Fibroblast of skin of back (primary cell): ENCODE measurements at places on chromosomes 5 and 9.

DNA sequence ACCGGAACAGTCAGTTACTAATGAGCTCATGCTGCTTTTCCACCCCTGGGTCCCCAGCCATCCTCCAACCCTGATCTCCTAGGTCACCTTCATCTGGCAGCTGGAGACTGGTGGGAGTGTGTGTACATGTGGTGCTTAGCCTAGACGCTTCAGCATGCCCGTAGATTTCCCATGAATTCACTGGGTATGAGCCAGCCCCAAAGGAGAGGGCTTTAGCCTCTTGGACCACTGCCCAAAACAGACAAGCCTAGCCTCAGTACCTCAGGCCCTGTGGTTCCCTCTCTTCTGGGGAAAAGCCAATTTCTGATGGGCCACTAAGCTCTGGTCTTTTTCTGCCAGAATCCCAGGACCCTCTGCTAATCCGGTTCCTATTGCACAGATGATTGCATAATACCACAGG lies 48.0 kb upstream of the ASTN2 start:
- DNase-seq: no peak

GRCh38 chr9:134221273-134222017 lies 57.1 kb upstream of the RNU6ATAC start:
- DNase-seq: no peak

GRCh38 chr9:135978642-135979546 lies 17.7 kb upstream of the UBAC1 start:
- DNase-seq: no peak

- DNase-seq: no peak
Observed at GRCh38 chr9:113192455-113192854, 28.6 kb downstream of the FKBP15 start.

- no peak for DNase-seq
Observed at GRCh38 chr5:127227881-127228280, 62.7 kb upstream of the MEGF10 start.

DNA sequence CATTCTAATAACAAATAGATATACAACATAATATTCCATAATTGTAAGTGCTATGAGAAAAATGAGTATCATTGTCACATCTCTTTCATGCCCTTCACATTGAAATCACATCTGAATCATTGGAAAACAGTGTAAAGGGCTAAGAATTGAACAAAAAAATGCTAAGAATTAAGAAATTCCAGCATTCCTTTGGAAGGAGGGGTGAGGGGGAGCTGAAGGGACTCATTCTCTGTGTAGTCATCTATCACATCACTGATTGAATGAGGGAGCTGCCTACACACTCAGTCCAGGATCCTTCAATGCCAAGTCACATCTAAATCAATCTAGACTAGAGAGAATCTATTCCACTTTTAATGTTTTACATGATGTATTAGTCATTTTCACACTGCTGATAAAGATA lies 286.6 kb downstream of the DTWD2 start:
- DNase-seq: peak; percentile 70

DNA sequence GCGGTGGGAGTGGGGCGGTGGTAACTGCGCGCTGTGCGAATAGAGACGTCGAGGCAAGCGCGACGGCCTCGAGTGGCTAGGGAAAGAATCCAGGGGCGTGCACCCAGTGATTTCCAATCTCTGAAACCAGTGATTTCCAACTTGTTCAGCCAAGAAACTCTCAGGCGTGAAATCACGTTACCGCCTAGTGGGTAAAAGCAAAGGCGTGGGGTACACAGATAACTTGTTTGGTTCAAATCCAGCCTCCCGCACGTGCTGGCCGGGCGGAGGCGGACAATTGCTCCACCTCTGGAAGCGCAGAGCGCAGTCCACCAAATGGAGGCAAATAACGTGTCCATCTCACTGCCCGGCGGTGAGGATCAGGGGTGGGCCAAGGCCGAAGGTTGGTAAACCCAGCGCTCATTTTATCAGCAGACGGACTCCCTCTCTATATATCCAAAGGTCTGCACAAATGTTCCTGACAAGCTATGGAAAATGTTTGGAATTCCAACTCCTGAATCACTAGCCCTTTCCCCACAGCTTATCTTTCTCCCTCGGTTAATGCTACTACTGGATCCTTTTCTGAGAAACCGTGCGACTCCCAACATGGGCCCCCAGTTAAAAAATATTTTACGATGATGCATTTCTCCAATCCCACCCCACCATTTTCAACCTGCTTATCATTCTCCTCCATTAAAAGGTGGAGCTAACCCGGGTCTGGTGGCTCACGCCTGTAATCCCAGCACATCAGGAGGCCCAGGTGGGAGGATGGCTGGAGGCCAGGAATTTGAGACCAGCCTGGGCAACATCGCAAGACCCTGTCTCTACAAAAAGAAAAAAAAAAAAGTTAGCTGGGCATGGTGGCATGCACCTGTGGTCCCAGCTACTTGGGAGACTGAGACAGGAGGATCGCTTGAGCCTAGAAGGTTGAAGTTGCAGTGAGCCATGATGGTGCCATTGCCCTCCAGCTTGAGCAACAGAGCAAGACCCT lies 950 bp upstream of the FNBP1 start:
- peak; percentile 60 for DNase-seq

GRCh38 chr9:16337322-16338029 lies 533.0 kb downstream of the BNC2 start:
- peak; percentile 93 for DNase-seq

DNA sequence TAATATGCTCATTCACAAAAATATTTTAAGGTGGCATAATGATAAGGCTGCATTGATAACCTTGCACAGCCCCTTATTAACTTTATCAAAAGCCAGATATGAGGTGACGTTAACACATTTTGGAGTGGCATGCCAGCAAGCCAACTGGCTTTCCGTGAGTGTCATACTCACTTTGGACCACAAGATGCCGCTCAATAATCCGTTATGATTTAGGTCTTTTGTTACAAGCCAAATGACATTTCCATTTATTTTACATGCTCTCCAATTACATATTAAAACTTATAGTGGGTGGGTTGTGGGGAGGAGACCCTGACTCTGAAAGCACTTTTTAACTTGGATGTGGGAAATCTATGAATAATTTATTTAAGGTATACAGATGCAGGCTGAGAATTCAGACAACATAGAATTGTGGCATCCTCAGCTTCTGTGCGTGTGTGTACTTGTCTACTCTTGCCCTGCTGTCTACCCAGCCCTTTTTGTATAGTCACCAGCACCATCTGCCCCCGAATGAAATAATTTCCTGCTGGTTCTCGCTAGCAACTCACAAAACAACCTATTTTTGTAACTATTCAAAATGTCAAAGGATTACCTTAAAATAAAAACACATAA lies 305.1 kb downstream of the PSAT1 start:
- peak; percentile 71 for DNase-seq

DNA sequence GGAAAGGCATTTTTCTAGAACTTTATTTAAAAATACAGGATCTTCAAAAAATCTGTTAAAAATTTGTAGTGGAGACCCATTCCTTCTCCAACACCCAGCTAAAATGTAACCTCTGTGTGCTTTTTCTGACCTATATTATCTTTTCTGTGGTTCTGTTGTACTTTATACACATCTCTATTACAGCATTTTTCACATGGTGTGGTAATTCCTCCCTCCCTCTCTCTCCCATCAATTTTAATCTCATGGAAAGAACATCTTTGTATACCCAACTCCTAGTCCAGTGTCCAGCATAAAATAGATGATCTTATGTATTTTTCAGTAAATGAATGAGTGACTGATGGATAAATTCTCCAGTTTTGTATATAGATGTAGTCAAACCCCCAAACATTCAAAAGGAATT lies 183.4 kb upstream of the KLF9 start:
- no peak for DNase-seq

DNA sequence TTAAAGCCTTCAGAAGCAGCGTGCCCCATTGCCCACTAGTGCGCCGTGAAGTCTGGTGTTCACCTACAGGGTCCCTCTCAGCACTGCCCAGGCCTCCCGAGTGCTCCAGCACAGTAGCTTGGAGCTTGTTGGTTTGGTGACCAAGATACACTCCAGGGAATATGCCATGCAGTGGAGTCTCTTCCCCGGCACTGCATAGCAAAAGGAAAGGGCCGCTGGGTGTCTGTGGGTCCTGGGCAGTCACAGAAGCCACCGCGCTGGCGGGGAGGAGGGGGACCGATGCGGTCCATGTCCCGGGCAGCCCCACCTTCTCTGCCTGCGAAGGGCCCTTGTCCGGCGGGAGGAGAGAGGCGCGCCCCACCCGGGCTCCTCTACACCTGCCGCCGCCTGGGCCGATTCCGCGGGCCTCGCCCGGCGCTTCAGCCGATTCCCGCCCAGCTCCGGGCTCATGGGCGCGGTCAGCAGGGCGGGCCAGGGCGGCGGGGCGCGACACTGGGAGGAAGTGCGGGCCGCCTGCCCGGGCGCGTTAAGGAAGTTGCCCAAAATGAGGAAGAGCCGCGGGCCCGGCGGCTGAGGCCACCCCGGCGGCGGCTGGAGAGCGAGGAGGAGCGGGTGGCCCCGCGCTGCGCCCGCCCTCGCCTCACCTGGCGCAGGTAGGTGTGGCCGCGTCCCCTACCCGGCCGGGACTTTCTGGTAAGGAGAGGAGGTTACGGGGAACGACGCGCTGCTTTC lies at the start of gene SYK:
Gene SYK, plus strand, starts transcription at position 579 of the 732 bp plus-strand sequence. CDS start 42,080 bp downstream, outside the sequence.
- DNase-seq: no peak

DNA sequence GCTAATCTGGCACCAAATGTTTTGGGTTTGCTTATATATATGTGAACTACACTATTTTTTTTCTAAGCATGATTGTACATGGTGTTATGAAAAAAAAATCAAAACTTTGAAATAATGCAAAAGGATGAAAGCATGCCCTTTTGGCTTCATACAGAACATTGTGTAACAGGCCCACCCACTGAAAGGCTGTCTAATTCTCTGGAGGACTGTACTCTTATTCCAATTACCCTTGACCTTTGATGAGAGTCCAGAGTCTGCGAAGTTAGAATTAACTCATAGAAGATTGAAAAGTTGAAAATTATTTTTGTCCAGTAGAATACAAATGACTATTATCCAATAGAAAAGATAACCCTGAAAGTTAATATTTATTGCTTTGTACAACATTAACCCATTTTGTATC lies 117.4 kb downstream of the ADAMTS12 start:
- no peak for DNase-seq

DNA sequence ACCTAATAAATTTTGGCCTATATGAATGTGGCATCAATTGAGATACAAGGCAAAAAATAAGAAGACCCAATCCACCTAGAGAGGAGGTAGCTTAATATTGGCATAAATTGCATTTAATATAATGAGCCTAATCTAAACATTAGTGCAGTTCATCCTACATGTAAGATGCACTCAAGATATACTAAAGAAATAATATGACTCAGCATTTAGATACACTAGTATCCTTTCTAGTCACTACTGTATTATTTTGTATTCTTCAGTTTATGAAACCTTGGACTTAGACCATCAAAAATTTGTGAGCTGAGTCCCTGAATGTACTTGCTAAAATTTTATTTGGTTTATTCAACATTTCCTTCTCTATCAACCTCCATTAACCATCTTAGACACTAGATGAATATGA lies 104.7 kb downstream of the RAB3C start:
- no peak for DNase-seq
